ENCODE measurements at places on chromosomes 6 and 20.

- peak; percentile 83 for DNase-seq
Observed at GRCh38 chr6:47741807-47742206, 40.0 kb upstream of the OPN5 start.

DNA sequence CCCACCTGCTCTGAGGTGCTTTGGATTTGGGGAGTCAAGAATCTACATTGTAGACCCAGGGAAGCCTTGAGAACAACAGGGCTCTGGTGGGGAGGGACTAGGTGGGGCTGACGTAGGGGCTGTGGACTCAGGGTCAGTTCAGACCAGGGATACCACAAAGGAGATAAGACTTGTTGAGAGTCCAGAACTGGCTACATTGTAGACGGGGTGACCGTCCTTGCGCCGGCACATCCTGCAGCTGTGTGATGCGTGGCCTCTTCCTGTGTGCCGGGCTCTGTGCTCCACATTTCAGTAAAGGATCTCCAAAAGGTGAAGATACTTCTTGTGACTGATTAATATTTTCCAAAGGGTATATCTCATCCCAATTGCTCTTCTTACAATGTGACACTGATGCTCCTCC is 9.8 kb upstream of the TLDC2 start:
- no peak for DNase-seq

DNA sequence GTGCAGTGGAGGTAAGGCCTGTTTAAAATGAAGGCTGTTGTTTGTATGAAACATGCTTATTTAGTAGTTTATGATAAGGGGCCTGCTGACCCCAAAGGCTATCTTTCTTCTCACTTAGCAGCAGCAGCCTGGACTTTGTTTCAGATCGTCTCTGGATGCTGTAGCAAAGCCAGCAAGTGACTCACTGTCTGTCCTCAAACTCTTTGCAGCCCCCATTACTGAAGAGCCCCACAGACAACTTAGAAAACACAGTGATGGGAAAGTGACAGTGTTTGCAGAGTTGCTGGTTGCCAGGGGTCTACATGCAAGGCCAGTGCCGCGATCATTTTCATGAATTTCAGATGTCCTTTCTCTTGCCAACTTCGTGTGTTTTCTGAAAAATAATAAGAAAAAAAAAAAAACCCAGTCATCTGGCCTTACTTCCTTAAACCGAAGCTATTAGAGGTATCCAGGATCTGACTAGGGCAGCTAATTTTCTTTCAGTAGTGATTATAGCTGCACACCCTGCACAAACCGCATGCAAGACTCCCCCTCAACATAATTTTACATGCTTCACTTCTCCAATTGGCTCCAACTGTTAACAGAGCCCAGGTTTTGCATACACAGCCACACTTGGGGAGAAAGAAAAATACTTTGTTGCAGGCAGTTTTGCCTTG is 11.6 kb upstream of the F13A1 start:
- DNase-seq, result no peak

GRCh38 chr6:170233286-170234205 is 57.3 kb downstream of the DLL1 start:
- no peak for DNase-seq

DNA sequence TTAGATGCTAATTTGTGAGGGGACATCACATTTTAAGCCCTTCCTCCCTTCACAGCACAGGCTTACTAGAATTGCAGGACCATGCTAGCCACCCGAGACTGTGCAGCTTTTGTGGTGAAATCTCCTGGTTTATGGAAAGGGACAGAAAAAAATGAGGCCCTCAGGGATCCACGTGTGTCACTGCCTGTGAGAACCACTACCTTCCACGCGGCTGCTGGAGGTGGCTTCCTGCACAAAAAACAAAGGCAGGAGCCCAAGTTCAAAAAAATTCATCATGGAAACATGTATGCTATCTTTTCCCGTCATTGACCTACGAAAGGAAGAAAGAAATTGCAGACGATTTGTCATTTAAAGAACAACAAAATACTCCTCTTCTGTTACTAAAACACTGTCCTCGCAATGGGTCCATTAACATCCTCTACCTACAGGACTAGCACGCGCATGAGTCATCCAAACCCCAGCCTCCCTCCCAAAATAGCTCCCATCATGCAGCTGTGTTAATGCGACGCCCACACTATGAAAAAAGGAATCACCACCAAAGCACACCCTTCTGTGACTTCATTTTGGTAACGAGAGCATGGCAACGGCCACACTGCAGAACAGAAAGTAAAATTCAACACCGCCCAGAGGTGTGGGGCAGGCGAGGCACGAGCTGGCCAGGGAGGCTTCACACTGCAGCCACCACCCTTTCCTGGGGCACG is 45.7 kb downstream of the RAMACL start:
- no peak for DNase-seq

- no peak for DNase-seq
Observed at GRCh38 chr6:137871291-137871690, 4.2 kb downstream of the TNFAIP3 start.

GRCh38 chr6:44527181-44527580 is 139.7 kb downstream of the CDC5L start:
- DNase-seq, result no peak

DNA sequence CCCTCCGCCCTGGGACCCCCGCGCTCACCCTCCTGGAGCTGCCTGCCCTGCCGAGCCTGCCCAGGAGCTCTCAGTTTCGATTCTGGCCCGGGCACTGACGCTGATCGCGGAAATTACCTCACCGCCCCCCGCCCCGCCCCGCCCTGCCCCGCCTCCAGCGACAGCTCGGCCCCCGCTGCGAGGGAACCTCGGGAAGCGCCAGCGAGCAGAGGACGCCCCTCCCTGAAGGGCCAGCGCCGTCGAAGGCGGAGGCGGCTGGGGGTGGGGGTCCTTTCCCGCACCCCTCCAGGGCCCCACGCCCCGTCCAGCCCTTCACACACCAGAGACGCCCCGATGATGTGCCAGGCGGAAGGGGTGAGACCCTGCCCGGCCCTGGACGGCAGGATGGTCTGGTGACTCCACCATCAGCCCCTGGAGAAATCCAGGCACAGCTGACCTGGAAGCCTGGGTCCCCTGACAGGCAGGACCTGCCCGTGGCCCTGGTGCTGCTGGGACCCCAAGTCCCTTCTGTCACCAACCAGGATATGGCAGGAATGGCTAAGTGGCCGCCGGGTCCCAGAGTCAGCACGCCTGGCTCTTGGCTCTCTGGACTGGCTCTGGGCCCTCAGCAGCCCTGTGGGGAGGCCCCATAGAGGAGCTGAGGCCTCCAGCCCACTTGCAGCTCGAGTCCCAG is at the start of gene HELZ2:
Gene HELZ2 (minus strand): TSS at position 84 of the 673 bp plus-strand sequence. CDS start 1,854 bp downstream, outside the sequence.
- peak; percentile 54 for DNase-seq

DNA sequence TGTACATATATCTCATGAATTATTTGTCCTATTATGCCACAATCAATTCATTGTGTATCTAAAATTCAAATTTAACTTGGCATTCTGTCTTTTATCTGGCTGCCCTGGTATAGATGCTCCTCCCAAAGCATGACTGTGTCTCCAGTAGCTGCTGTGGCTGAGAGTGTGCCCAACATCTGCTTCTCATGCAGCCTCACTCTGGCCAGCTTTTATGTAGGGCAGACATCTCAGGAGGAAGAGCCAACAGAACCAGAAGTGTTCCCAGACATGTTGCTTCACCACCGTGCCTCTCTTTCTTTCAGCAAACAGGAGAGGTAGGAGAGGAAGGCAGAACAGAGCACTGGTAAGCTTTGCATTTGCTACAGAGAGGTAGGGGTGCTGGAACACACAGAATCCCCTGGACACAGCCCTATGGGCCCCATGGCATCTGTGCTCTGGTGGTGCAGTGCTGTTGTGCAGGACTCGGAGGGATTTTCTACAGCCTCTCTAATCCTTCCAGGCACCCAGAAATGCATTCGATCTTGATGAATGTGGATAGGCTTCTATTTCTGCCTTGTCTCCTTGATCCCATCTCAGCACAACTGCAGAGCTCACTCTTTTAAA is 637.1 kb downstream of the UTRN start:
- no peak for DNase-seq

- DNase-seq, result peak; percentile 100
Observed at GRCh38 chr6:37239950-37240713, 17.4 kb upstream of the TBC1D22B start.

DNA sequence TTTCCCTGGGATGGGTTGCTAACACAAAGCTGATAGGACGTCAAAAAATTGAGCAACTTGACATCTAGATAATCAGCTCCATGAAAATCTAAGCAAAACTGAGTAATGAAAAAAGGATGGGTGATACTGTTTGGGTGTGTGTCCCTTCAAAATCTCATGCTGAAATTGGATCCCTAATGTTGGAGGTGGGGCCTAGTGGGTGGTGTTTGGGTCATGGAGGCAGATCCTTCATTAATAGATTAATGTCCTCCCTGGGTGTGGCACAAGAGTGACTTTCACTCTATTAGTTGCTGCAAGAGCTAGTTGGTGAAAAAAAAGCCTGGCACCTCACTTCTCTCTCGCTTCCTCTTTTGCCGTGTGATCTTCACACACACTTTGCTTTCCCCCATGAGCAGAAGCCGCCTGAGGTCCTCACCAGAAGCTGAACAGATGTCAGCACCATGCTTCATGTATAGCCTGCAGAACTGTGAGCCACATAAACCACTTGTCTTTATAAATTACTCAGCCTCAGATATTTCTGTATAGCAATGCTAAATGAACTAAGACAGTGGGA is 160.9 kb downstream of the FRK start:
- no peak for DNase-seq

DNA sequence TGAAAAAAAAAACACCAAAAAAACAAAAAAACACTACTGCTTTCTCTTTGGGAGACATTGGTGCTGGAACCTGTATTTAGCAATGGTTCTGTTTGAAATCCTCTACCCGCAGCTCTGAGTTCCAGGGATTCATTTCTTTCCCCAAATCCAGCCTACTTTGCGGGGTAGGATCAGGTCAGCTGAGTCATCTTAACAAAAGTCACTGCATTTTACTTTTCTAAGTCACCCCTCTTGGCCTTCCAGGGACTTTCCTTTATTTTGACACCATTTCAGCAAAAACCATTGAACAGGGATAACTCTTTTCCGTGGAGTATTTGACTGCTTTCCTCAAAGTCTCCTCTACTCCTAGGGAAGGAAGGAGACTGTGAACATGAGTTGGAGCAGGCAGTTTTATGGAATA is 837.6 kb downstream of the MAFB start:
- peak; percentile 67 for DNase-seq
